ENCODE measurements at places on chromosomes 13 and 19. TPM values are rescaled to one million over a fixed set of nuclear protein-coding genes. Genes with fewer than 3 reads are reported as not detected.

GRCh38 chr13:33310245-33311038 is 24.9 kb upstream of the STARD13 start:
- H3K4me1 ChIP-seq, result 0 out of 2 replicates have a peak, but pooled peaks cover 9% of the 10 kb centered on the region
- H3K36me3 ChIP-seq, result no peaks in the 10 kb centered on the region
- no peak for DNase-seq
- H3K27me3 ChIP-seq, result no peaks in the 10 kb centered on the region

RAP2A gene
- total RNA-seq, result 42.9 TPM

GRCh38 chr13:31882794-31883193 is 143.5 kb downstream of the RXFP2 start:
- DNase-seq, result no peak
- no peak overlapping the region for H3K4me3 ChIP-seq
- no peaks in the 10 kb centered on the region for H3K27me3 ChIP-seq
- H3K27ac ChIP-seq, result no peak overlapping the region
- H3K4me1 ChIP-seq, result no peaks in the 10 kb centered on the region

DNA sequence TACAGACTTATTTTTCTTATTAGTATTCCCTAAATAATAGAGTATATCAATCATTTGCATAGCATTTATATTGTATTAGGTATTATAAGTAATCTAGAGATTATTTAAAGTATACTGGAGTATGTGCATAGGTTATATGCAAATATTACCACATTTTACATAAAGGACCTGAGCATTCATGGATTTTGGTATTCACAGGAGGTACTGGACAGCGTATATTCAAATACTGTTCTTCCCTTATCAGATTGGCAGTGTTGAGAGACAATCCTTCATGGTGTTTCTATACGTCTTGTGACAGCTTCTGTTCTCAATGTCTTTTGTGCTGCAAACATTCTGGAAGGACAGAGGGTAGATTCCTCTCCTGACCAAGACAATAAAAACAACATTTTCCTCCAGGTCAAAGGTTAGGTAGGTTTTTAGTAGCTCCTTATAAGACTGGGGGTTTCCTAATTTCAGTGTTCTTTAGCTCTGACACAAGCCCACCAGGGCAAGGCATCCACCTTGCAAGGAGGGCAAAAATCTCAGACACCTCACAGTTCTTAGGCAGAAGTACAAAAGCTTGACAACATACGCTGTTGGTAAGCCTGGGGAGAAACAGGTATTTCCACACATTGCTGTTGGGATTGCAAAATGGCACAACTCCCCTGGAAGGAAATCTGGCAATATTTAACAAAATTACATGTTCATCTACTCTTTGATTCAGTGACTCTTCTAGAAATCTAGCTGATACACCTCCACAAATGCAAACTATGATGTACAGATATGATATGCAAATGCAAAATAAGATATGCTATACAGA is 20.6 kb upstream of the PCCA start:
- H3K4me1 ChIP-seq, result peaks cover 5% of the 10 kb centered on the region
- DNase-seq, result no peak
- H3K36me3 ChIP-seq, result no peaks in the 10 kb centered on the region
- no peak overlapping the region for H3K4me3 ChIP-seq
- no peak overlapping the region for H3K27ac ChIP-seq

SERPINE3 gene
- total RNA-seq, result not detected

RASIP1 gene
- total RNA-seq, result 0.53 TPM

DNA sequence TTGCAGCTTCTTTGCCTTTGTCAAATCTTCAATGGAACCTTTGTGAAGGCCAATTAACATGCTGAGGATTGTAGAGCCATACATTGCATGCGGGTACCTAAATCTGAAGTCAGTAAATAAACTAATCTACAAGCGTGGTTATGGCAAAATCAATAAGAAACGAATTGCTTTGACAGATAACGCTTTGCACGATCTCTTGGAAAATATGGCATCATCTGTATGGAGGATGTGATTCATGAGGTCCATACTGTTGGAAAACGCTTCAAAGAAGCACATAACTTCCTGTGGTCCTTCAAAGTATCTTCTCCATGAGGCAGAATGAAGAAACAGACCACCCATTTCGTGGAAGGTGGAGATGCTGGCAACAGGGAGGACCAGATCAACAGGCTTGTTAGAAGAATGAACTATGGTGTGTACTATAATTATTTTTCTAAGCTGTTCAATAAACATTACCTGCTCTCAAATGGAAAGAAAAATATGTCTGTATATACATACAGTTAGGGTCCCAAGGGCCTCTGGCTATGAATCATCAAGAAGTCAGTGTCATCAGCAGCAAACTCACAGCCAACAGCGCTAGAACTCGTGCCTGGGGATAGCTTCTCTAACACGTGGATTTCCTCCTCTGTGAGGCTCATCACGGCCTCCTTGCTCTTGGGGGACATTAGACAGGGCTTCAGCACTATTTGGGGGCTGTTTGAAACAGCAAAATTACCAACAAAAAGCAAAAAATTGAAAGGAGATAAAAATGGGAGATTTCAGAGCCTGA is 2.9 kb upstream of the CD70 start:
- peaks cover 41% of the 10 kb centered on the region for H3K4me1 ChIP-seq
- peak; percentile 82 for DNase-seq

DNA sequence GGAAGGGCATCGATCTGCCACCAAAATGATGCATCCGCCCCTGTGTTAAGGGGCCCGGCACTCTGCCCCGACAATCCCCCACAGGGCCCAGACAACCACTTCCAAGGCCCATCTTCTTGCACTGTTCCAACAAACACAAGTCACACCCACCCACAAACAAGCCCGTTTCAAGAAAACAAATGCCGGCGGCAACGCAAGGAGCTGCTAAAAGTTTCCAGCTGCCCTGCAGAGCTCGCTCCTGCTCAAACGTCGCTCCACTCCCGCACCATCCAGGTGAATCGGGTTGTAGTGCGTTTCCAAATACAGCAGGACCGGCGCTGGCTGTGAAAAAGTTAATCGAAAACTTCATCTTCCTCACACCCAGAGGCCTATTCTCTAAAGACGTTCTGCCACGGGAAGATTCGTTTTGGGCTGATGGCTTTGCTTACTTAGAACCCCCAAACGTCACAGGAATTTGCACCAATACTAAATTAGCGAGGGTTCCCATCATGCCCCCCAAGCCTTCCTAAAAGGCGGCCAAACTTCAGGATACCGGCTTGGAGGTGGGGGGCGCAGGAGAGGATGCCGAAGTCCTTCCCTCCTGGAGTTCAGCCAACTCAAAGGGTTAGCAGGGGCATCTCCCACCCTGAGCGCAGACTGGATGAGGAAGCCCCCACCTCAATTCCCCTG is 107.4 kb upstream of the DOCK9 start:
- no peak overlapping the region for H3K27ac ChIP-seq
- H3K27me3 ChIP-seq, result no peaks in the 10 kb centered on the region
- H3K36me3 ChIP-seq, result peaks cover 10% of the 10 kb centered on the region
- DNase-seq, result peak; percentile 77
- H3K4me3 ChIP-seq, result no peak overlapping the region

GRCh38 chr19:11736696-11737095 is 2.0 kb downstream of the ZNF823 start:
- no peak overlapping the region for H3K4me3 ChIP-seq
- H3K4me1 ChIP-seq, result peaks cover 12% of the 10 kb centered on the region
- DNase-seq, result no peak
- no peak overlapping the region for H3K27ac ChIP-seq
- no peaks in the 10 kb centered on the region for H3K27me3 ChIP-seq

DNA sequence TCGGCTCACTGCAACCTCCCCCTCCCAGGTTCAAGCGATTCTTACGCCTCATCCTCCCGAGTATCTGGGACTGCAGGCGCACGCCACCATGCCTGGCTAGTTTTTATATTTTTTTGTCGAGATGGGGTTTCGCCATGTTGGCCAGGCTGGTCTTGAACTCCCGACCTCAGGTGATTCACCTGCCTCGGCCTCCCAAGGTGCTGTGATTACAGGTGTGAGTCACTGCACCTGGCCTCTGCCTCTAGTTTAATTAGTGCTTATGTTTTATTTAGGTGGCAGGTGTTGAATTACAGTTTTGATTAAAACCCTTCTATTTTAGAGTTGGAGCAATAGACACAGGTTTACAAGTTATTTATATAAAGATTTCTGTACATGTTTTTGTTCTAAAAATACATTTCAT is 42.8 kb downstream of the ATP11A start:
- H3K27ac ChIP-seq, result no peak overlapping the region
- DNase-seq, result no peak

SOHLH2 gene
- 0.37 TPM for total RNA-seq

- H3K27ac ChIP-seq, result no peak overlapping the region
- no peak for DNase-seq
- H3K4me1 ChIP-seq, result no peaks in the 10 kb centered on the region
- H3K27me3 ChIP-seq, result no peaks in the 10 kb centered on the region
- H3K4me3 ChIP-seq, result no peak overlapping the region
- H3K36me3 ChIP-seq, result no peaks in the 10 kb centered on the region
Measured at GRCh38 chr13:48586591-48587103, 53.8 kb upstream of the RCBTB2 start.

DNA sequence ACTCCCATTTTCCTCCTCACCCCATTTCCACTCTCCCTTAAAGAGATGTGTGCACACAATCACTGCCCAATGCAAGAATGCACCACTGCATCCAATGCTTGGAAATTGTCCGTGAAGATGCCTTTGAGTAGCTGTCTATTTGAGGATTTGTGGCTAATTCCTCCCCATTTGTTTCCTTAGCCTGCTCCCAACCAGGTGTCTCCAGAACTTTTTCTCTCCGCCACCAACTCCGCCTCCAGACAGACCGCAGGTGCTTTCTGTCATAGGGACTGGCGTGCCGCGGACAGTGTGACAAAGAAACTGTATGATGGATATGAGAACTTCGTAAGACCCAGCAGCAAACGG is 461 bp upstream of the TM9SF2 start:
- no peaks in the 10 kb centered on the region for H3K27me3 ChIP-seq
- peak overlapping the region; percentile 80 for H3K4me3 ChIP-seq
- H3K27ac ChIP-seq, result peak overlapping the region; percentile 31
- peaks cover 11% of the 10 kb centered on the region for H3K36me3 ChIP-seq
- peaks cover 47% of the 10 kb centered on the region for H3K4me1 ChIP-seq
